ENCODE measurements at places on chromosomes 12 and 14.

DNA sequence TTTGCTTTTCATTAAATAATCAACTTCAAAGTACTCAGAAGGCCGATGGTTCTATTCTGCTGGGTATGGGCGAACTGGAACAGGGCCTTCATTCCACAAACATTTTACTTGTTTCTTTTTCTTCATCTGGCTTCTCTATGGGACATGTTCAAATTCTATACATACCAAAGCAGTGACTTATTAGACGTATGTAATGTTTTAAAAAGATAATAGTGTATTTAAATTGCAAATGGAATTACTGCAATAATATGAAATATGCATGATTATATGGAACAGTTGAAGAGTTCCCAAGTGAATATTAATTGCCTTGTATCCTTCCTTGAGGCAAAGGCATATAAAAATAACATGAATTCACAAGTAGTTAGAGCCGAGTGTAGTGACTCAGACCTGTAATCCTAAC is 75.5 kb downstream of the FAR2 start:
- DNase-seq, result no peak

GRCh38 chr12:47852096-47852571 is 32.4 kb upstream of the HDAC7 start:
- no peak for DNase-seq

DNA sequence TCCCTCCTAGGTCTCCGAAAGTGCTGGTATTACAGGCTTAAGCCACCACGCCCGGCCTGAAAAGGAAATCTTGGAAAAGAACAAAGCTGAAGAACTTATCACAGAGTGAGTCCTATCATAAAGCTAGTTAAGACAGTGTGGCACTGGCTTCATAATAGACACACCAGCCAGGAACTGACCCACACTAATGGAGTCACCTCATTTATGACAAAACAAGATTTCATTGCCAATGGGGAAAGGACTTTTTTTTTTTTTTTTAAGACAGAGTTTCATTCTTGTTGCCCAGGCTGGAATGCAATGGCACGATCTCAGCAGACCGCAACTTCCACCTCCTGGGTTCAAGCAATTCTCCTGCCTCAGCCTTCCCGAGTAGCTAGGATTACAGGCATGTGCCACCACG is 15.7 kb downstream of the KDM2B start:
- DNase-seq, result no peak

DNA sequence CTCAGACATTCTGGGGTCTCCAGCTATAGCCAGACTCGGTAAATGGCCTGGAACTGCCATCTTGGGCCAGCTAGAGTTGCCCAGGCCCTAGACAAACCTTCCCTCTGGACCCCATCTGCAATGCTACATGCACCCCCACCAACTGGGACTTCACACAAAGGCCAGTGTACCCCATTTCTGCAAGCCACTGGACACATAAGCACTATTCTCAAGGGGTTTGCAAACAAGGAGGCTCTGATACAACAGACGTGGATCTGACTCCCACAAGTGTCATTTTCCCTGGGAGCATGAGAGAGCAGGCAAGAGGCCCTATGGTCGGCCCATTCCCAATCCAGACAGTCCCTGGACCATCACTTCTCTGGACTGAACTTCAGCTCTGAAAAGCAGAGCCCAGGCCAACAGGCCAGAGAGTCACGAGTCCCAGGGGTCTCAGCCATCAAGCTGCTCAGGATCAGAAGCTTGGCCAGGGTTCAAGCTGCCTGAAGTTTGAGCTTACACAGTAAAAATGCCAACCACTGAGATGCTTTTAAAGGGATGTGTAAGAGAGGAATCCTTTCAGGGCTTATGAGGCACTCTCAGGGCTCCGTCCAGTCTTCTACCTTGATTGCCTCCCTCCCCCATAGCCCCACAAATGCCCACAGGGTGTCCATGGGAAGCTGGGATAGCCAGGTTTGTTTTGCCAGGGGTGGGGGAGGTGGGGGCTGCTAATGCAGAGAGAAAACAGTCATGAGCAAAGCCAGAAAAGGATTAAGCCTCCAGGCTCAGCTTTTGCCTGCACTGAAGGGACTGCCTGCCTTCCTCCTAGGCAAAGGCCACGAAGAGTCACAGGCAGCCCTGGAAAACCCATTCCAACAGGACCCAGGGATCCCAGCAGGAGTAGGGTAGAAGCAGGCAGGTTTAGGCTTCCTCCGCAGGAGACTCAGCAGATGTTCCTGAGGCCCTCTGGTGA is 31.7 kb upstream of the PNMA1 start:
- no peak for DNase-seq

GRCh38 chr14:76923431-76924370 is 97.5 kb downstream of the LRRC74A start:
- no peak for DNase-seq

- DNase-seq, result no peak
Measured at GRCh38 chr14:59284059-59284458, 95.6 kb downstream of the DAAM1 start.

DNA sequence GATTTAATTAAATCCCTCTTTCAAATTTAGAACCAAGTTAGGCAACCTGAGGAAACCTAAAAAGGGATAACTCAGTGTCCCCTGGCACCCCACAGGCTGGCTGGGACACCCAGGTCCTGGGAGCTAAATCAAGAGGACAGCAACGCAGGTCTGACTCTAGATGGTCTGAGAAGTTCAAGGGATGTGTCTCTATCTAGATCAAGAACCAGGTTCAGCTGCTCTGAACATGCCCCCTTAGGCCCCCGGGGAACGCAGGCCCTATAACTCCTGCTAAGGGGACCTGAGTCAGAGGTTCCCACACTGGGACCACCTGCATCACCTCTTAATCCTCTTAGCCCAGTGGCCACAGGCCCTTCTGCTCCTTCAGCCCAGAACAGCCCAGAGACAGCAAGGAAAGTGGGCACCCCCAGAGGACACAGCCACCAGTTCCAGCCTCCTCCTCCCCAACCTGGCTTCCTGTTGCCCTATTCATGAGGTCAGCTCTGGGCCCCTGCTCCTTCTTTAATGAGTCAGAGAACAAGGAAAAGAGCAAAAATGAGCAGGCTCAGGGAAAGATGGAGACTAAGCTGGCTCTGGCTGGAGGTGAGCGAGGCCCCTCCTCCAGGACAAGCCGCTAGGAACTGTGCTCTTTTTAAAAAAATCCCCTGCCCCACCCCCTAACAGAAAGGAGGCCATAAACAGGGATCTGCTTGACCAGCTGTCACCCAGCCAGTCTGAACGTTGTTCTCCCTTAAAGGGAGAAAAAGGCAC is 10.8 kb downstream of the PITPNM2 start:
- peak; percentile 73 for DNase-seq

GRCh38 chr14:34111953-34112352 is 161.1 kb upstream of the EGLN3 start:
- no peak for DNase-seq

GRCh38 chr12:121762269-121762668 is 31.2 kb downstream of the RHOF start:
- DNase-seq, result no peak

GRCh38 chr12:38823738-38824137 is 81.7 kb downstream of the CPNE8 start:
- no peak for DNase-seq

DNA sequence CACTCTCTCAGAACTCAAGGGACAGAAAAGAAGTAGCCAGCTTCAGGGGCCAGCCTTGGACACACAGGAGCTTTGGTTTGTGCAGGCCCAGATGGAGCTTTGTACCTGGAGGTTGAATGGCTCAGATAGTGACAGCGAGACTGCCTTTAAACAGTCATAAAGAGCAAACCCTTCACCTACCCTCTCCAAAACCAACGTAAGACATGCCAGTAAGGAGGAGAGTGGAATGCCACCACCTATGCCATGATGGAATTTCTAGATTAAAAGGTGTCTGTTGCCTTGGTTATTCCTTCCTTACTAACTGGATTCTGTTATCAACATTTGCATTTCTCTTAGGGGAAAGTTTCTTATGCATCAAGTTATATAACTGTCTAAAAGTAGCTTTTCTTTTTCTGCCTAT is 98.1 kb downstream of the EML1 start:
- no peak for DNase-seq

DNA sequence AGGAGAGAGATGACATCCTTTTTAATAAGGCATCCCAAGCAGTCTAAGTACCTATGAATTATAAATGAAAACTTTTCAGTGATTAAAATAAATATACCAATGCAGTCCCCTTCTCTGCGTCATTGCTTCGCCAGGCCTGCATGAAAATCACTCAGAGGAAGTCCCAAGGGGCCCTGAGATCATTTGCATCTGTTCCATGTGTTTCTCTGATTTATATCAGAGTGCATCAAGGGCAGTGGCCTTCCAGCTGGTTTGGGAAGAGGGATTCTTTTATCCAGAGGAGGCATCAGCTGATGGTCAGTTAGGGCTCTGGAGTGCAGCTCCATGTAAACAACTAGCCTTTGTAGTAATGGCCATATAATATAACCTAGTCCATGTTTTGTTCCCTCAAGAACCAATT is 210.1 kb downstream of the RGS6 start:
- DNase-seq, result no peak

DNA sequence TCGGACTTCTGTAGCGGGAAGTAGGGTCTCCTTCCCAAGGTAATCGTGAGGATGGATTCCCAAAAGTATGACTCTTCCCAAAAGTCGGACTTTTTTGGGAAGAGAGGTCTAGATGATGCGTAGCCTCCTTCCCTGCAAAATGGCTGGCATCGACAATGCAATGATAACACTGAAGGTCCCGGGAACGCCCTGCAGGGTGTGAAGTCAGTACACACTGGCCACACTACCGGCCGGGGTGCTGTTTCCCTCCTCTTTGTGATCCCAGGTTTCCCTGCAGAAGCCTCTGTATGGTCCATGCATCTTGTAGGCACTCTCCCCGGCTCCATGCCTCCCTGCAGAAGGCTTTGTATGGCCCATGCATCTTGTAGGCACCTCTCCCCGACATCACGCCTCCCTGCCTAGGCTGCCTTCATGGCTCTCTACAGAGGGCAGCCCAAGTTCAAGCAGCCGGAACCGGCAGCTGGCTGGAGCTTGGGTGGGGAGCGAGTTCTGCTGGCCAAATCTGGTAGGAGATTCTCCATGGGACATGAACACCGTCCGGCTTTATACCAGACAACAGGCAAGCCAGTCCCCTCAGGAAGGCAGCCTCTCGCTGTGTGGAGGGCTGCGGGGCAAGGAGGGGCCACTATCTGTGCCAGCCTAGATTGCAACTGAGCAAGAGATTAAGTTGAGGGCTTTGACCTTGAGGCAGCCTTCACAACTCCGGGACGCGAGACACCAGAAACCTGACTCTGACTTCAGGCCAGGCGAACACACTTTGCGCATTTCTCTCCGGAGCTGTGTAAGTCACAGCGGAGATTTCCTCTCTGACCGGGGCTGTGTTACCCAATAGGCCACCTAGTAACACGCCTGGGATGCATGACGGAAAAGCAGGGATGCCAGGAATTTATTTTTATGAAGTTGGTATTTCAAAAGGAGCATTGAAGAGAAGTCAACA is 23.5 kb downstream of the FZD10 start:
- DNase-seq, result no peak

GRCh38 chr12:81089412-81089811 is 11.5 kb downstream of the ACSS3 start:
- no peak for DNase-seq

DNA sequence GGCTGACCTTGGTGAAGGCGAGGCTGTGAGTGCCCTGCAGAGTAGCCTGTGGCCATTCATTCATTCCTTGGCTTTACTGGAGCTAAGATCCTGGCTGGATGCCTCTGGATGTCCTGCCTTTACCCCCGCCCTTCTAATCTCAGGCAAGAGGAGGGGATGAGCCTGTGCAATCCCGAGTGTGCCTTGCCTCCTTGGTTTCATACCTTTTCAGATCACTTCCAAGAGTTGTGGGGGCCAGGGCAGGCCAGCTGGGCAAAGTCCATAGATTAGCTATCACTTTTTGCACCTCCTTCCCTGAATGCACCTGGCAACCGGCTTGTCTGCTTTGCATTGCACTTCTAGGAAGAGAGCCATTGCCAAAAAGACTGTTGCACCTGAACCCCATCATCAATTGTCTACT is 1.5 kb downstream of the VRTN start:
- peak; percentile 94 for DNase-seq

GRCh38 chr14:95524706-95525512 is 8.5 kb upstream of the SYNE3 start:
- DNase-seq, result peak; percentile 39

DNA sequence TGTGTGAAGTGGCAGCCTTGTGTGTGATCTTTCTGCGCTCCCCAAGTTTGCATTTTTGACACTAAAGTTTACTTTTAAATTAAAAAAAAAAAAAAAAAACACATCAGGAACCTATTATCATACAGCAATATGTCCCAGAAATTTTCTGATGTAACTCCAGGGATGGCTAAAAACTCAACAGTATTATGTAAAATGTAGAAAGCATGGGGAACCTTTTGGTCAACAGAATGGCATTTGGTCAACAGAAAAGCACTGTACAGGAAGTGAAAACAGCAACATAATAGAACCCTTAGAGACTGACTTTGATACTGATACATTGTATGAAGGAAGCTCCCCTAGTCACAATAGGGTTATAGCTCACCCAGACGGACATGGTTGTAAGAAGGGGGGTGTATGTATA is 224.3 kb downstream of the ITPR2 start:
- no peak for DNase-seq

- no peak for DNase-seq
Measured at GRCh38 chr12:117079487-117079886, 19.7 kb downstream of the TESC start.

DNA sequence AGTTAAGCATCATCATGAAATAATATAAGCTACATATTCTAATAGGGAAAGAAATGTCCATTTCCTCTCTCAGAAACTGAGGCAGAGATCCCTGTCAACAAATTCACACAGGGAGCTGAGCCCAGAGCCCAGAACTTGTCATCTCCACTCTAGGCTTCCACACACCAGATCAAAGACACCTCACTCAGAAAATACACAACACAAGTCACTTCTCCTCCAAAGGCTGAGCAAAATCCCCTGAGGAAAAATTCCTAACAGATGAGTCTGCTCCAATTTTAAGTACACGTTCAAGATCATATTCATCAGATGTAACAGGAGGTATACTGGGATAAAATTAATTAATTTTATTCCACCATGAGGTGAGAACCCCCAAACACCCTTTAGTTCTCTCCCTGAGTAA is 227.3 kb downstream of the DPF3 start:
- no peak for DNase-seq

GRCh38 chr12:120677765-120678473 is 9.0 kb upstream of the MLEC start:
- peak; percentile 58 for DNase-seq

DNA sequence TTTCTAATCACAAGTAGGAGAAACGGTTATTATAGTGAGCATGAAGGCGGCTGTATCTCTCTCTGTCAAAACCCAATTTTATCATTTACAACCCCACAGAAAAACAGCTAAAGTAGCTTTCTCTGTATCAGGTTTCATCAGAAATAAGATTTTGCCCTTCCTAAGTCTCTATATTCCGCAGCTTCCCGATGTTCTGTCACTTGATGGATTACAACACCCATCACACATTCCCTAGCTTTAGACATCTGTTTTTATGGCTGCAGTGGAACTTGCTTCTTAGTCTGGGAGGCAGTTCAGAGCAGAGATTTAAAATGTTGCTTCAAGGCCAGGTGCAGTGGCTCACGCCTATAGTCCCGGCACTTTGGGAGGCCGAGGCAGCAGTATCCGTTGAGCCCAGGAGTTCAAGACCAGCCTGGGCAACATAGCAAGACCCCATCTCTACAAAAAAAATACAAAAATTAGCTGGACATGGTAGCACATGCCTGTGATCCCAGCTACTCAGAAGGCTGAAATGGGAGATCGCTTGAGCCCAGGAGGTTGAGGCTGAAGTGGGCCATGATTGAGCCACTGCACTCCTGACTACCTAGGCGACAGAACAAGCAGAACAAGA is 27.6 kb upstream of the FOXN3 start:
- DNase-seq, result peak; percentile 60
